ENCODE measurements at places on chromosomes 7 and 10.
A peak's percentile ranks its signal among the peaks of the same experiment; 100 is the strongest.

GRCh38 chr10:6211341-6211670 is 8.6 kb downstream of the PFKFB3 start:
- no peak for DNase-seq

GRCh38 chr7:80640846-80641245 is 2.4 kb downstream of the CD36 start:
- DNase-seq = no peak

GRCh38 chr7:50393547-50394252 is 56.5 kb downstream of the FIGNL1 start:
- DNase-seq = no peak

- no peak for DNase-seq
These were observed 39.9 kb upstream of the FGL2 start for GRCh38 chr7:77239471-77239870.

- DNase-seq = no peak
These were observed 339.8 kb upstream of the LRRTM3 start for GRCh38 chr10:66586073-66586472.

- no peak for DNase-seq
These were observed 44.9 kb downstream of the MYPN start for GRCh38 chr10:68154211-68154497.

- DNase-seq = no peak
These were observed 35.1 kb upstream of the ING3 start for GRCh38 chr7:120915314-120916105.

DNA sequence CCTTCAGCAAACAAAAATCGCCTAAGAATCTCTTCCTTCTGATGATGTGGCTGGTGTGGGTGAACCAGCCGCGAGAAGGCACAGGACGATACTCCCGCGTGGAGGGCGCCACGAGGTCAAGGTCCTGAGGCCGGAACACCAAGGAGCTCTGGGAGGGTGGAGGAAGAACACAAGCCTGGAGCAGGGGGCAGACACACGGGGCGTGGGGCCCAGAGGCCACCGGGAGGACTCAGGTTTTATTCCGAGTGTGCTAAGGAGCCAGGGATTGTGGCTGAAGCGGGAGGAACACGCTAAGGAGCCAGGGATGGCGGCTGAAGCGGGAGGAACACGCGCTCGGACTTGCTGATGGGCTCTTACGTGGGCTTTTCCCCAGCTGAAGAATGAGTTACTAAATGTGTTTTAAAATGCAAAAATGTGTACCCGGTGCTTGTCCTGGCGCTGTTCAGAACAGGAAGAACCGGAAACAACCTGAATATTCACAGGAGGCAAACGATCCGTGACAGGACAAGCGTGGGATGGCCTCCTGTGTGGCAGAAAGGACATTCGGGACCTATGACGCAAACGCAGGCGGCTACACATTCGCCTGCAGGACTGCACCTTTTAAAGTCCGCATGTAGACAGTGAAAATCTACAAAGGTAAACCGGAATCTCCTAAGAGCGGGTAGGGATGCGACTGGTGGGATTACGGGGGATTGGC is 64.0 kb downstream of the MAD1L1 start:
- no peak for DNase-seq

DNA sequence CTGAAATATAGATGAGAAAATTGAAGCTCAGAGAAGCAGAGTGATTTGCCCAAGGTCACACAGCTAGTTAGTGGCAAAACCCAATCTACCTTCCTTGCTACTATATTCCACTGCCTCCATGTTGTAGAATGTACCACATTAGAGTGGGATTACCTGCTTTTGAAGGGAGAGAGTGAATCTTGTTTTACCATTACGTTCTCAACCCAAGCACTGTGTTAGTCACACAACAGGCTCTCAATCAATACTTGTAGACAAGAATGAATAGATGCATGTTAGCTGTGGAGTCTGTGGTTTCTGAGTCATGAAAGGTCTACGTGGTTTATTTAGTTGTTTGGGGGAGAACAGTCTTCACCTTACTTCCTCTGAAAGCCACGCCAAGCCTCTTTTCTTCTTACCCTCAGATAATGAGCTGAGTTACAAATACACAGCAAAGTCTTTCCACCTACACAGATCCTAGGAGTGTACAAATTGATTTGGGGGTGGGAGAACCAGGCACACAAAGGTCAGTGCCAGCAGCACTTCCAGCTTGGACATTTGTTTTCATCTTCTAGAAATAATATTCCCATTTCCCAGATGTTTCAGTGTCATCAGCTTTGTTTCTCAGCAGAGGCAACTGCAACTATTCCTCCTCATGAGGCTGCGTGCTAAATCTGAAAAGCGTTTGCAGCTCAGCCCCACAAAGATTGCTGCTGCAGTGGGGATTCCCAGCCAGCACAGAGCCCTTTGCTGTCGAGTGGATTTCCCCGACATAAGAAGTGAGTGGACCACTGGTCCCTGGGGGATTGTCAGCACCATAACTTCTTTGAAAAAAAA is 71.5 kb upstream of the ADO start:
- DNase-seq = peak; percentile 44

DNA sequence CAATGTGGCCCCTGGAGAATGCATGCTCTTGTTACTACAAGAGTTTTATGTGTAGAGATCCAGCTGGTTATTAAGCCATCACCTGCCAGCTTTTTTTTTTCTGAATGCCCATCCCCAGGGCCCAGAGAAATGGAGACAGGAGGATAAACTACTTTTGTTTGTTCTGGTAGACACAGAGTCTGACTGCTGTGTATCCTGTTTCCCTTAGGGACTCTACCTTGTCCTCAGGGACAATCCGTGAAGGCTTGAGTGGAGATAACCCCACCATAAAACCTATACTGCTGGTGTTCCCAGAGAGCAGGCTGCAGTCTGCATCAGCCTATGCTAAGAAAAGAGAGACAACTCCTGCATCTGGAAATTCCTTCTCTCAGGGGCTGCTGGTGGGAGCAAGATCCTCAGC is at the start of gene OR2A5:
OR2A5 (plus strand) TSS at position 301 of the 400 bp plus-strand sequence. CDS start 1,454 bp downstream, outside the sequence.
- DNase-seq = no peak

- no peak for DNase-seq
These were observed 163.3 kb downstream of the ADARB2 start for GRCh38 chr10:1573981-1574380.

GRCh38 chr7:42645906-42646305 is 266.0 kb downstream of the C7orf25 start:
- no peak for DNase-seq

DNA sequence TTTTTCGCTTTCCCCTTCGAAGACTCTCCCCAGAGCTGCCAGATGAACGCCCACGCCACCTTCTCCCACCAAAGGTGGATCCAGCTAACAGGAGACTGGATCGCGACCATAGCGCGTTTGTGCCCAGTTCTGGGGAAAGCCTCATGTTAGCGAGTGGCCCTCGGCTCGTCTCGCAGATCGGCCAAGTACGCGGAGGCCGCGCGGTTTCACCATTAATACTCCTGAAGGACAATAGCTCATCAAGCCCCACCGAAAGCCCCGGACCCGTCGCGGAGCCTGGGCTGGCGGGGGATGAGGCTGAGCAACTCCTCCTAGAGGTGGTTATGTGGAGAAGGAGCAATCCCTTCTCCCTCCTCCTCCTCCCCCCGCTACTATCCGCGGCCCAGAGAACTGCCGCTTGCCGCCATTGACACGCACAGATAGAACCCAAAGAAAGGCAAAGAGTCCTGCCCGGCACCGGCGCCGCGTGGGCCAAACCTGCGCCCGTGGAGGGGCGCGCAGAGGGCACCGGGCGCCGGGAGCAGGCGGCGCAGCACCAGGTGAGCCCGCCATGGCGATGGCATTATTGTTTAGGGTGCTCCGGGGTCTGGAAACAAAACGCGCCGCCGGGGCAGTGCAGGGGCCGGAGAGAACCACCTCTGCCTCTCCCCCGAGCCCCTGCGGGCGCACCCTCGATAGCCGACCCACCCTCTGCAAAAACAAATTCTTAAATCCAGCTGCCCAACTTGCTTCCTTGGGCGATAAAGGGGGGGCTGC is at the start of gene MACROH2A2:
MACROH2A2 (plus strand) TSS at position 385 of the 756 bp plus-strand sequence. CDS start 22,813 bp downstream, outside the sequence.
- peak; percentile 5 for DNase-seq

- DNase-seq = no peak
These were observed 2.3 kb downstream of the RNF216 start for GRCh38 chr7:5779141-5779540.

DNA sequence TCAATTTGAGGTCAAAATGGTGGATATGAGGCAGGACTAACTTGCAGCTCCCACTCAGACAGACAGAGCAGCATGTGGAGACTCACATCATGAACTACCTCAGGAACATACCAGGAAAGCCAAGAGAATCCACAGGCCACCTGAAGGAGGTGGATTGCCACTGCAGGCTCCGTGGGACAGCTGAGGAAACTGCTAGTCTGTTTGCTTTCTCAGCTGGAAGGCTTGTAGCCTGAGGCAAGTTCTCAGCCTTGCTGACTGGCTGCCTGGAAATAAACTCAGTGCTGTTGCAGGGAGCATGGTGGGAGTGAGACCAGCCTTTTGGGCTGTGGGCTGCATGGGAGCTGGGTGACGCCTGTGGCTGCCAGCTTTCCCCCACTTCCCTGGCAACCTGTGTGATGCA is 202.9 kb downstream of the ZNF248 start:
- no peak for DNase-seq

DNA sequence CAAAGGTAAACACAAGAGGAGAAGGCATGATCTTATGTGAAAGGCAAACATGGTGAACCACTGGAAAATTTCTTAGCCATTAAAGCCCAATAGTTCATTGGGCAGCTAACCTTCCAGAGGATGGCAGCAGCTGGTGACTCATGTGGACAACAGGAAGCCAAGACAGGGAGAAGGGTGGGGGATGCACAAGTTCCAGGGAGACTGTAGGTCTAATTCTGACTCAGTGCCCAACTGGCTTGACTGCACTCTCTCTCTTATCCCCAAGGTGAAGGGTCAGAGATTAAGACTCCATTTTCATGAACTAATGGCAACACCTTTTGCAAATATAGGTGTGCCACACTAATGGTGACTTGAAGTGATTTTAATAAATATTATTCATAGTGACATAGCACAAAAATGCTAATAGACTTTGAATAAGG is 47.9 kb upstream of the SLC35B4 start:
- DNase-seq = no peak

GRCh38 chr10:50384898-50385297 is 133.6 kb upstream of the ASAH2 start:
- no peak for DNase-seq

- no peak for DNase-seq
These were observed 3.9 kb downstream of the SFRP4 start for GRCh38 chr7:37912756-37913155.

DNA sequence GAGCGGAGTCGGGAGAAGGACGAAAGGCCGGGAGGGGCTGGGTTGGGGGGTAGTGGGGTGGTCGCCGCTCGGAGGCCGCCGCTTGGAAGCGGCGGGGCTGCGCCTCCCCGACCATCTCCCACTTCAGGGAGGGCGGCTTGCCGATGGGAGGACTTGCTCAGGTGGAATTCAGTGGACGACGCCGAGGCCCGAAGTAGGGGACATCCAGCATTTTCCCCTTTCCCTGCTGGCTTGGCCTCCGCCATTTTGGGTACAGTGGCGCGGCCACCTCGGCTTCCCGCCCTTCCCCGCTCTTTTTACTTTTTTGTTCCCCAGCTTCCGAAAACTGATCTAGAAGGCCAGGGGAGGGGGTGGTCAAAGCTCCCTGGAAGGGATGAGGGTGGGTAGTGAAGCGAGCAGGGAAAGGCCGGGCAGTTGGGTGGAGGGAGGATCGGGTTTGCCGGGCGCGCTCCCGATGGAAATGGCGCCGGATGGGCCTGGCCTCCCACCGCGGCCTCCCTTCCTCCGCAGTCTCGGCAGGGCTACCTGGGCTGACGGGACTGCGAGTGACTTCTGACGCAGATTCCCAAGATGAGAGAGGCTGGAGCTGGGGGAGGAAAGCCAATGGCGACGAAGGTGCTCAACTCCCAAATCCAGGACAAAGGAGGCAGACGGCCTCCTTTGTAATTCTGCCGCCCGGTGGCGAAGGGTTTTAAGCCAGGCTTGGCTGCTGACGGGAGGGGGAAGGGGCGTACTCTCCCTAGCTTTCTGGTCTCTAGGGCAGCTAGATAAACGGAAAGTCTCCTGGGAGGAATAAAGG is at the start of gene PBLD:
PBLD (minus strand) TSS at position 670 of the 799 bp plus-strand sequence. CDS start 26,084 bp downstream, outside the sequence.
- peak; percentile 53 for DNase-seq

DNA sequence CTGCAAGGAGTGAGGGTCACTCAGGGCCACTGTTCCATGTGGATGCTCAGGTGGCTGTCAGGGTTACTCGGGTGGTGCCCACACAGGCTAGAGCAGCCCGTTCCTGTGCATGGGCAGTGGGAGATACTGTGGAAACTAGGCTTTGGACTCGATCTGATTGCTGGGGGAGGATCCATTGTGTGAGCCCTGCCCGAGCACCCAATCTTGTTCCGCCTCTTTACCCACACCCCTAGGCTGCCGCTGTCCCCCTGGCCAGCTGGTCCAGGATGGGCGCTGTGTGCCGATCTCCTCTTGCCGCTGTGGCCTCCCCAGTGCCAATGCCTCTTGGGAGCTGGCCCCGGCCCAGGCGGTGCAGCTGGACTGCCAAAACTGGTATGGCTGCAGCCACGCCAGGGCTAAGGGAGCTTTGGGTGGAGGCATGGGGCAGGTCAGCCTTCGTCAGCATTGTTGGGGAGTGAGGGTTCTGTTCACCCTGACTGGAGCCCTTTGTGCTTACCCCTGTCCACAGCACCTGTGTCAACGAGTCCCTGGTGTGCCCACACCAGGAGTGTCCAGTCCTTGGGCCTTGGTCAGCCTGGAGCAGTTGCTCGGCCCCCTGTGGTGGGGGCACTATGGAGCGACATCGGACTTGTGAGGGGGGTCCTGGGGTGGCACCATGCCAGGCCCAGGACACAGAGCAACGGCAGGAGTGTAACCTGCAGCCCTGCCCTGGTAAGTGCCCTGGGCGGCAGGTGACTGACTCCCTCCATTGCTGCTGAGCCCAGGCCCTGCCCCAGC is 12.4 kb upstream of the ZNF862 start:
- DNase-seq = no peak

DNA sequence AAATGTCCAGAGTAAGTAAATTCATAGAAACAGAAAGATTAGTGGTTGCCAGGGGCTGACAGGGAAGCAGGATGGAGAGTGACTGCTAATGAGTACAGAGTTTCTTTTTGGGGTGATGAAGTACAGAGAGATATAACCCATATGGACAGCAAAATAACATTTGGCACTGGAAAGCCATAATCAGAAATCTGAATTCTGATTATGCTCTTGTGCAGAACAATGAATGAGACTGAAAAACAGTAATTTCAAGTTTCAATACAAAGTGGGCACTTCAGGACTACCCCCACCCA is 4.5 kb downstream of the RHEB start:
- no peak for DNase-seq

GRCh38 chr10:51743146-51743545 is 43.8 kb upstream of the CSTF2T start:
- no peak for DNase-seq

DNA sequence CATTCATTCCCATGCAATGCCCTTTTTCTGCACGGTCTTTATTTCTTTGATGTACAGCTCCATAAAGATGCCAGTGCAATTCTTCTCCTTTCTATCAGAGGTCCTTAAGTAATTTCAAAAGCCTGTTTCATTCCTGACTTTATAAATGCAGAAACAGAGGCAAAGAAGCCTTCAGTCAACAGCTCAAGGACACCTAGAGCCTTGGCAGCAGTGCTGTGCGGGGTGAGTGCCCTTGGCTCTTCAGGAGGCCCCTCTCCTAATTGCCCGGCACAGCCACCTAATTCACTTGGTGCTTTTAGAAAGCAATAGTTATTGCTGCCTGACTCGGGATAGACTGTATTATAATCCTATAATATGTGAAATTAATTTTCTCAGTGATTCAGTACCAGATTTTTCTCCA is 169.6 kb upstream of the KLF6 start:
- no peak for DNase-seq

GRCh38 chr7:27405780-27406179 is 163.2 kb downstream of the EVX1 start:
- no peak for DNase-seq

GRCh38 chr10:69096045-69096444 is 8.1 kb downstream of the SRGN start:
- DNase-seq = no peak

GRCh38 chr7:43674559-43675436 is 54.5 kb downstream of the COA1 start:
- DNase-seq = no peak
